ENCODE measurements at places on chromosomes 3 and 15.
A peak's percentile ranks its signal among the peaks of the same experiment; 100 is the strongest.

DNA sequence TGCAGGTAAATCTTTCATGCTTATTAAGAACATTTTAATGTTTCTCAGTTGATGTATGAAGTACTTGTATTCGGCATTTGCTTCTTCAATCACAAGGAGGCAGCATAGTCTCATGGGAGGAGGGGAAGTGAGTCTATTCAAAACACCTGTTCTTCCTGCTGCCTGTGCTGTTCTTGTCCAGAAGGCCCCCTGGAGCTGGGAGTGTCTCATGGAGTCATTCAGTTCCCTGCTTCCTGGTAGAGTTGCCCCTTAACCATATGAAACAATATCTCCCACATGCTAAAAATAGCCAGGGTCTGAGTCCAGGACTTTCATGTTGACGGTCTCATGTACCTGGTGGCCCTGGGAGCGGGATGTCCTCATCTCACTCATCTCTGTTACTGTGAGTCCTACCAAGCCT is 15.5 kb upstream of the PPP1R2 start:
- no peak for DNase-seq

GRCh38 chr3:12339701-12340480 is 51.0 kb downstream of the PPARG start:
- no peak for DNase-seq

DNA sequence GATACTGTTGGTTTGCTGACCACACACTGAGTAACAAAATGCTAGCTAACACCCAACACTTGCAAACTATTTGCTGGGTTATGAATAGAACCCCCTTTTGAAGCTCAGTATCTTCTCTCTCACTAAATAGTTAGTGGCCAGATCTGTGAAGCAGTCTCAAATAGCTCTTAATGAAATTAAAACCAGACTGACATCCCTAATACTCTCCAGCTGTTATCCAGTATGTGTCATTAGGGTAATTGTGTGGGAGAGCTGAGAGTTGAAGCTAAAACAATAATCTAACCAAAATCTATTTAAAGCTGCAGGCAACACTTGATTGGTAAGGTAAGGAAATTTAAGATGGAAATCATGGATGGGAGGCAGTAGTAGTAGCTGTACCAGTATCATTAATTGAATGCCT is 110.4 kb upstream of the RORA start:
- no peak for DNase-seq

GRCh38 chr3:53092942-53093341 is 37.3 kb downstream of the RFT1 start:
- no peak for DNase-seq

DNA sequence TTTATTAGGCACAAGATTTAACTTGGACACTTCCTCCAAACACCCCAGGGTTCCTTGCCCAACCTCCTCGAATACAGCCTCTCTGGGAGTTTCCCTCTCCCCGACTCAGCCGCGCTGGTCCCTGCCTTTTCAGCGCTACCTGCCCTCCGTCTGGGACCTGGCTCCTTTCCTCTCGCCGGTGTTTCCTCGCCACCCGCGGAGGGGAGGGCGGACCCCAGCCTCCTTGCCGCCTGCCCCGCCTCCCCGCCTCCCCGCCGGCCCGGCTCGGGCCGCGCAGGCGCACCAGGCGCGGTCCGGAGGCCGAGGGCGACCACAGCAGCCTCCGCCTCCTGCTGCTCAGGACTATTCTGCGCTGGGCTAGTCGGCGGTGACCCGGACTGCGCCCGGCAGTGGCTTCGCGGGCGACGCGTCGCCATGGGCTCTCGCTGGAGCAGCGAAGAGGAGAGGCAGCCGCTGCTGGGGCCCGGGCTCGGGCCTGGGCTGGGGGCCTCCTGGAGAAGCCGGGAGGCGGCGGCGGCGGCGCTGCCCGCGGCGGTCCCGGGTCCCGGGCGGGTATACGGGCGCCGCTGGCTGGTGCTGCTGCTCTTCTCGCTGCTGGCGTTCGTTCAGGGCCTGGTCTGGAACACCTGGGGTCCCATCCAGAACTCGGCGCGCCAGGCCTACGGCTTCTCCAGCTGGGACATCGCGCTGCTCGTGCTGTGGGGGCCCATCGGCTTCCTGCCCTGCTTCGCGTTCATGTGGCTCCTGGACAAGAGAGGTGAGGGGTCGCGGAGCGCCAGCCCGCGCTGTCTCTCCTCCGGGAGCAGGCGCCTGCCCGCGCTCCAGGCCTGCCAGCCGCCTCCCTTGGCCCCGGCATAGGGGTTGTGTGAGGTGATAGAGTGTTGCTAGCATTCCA is at the start of gene SLC49A4:
SLC49A4 (plus strand) TSS at position 291 of the 895 bp plus-strand sequence; CDS start at position 415, 124 bp downstream.
- peak; percentile 66 for DNase-seq

Data from fibroblast of lung (primary cell).